ENCODE measurements at places on chromosomes 6 and 20.
A peak's percentile ranks its signal among the peaks of the same experiment; 100 is the strongest.

DNA sequence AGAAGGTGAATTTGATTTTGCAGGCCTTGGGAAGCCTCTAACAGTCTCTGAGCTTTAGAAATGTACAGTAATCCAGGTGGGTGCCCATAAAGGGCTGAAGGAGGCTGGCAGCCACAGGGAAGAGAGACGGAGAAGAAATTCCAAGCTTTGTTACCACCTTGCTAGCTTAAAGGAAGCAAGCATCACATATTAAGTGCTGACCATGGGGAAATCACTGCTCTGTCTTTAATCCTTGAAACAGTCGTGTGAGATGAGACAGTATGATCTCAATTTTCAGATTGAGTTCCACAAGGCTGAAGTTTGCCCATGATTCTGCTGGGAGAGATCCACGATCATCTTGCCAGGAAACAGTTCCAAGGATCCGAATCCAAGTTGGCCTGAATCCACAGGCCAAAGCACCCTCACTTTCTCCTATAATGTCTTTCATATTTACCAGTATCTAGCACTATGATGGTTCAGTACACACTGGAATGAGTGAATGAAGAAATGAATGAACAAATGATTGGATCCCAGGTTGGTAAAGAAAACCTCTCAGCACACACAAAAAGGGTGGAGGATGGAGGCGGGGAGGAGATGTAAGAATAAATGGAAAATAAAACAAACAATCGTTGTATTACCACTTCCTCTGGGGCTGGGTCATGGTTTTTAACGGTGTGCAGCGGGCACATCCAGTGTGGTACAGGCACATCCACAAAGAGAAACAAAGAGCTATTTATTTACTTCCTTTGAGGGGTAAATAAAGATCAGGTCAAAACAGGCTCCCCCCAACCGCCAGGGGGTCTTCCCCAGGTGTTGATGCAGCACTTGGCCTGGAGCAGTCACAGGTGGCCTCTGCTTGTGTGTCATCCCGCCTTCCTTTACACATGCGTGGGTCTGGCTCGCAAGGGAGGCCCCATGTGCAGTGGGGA lies 28.2 kb upstream of the TAF8 start:
- H3K4me1 ChIP-seq = no peaks in the 10 kb centered on the region
- DNase-seq = no peak
- H3K4me3 ChIP-seq = no peak overlapping the region

DNA sequence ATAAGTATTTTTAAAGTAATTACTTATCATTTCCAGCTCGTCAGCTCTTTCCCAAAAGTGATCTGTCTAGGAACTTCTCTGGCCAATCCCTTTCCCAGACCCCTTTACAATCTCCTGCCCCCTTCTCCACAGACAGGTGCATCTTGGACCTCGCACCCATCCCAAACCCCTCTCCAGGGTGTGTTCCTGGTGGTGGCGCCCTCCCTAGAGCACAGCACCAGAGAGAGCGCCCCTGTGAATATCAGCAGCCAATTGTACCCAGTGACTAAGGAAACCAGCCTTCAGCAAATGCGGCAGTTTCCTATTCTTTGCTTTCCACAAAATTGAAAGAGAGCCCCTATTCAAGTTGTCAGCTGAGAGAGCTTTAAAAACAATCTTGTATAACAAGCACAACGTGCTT lies 157.7 kb downstream of the RNASET2 start:
- no peak overlapping the region for H3K4me3 ChIP-seq
- DNase-seq = no peak
- no peaks in the 10 kb centered on the region for H3K4me1 ChIP-seq
- no peak overlapping the region for H3K27ac ChIP-seq

DNA sequence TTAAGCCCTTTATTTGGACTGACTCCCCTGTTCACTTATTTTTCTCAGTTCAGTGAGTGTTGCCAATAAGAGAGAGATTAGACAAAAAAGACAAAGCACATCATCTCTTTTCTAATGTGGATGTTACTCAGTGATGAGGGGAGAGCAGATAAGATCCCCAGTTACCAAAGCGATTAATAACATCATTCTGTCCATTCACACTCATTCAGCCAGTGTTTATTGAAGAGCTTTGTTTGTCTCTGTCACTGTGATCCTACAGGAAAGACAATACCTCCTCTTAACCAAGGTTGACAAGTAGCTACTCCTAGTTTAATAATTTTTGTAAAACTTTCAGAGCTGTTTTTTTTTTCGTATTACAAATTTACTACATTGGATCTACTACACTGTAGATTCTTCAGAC lies 163.0 kb downstream of the EYA4 start:
- H3K4me3 ChIP-seq = no peak overlapping the region
- H3K4me1 ChIP-seq = no peaks in the 10 kb centered on the region
- H3K36me3 ChIP-seq = no peaks in the 10 kb centered on the region
- DNase-seq = no peak

DNA sequence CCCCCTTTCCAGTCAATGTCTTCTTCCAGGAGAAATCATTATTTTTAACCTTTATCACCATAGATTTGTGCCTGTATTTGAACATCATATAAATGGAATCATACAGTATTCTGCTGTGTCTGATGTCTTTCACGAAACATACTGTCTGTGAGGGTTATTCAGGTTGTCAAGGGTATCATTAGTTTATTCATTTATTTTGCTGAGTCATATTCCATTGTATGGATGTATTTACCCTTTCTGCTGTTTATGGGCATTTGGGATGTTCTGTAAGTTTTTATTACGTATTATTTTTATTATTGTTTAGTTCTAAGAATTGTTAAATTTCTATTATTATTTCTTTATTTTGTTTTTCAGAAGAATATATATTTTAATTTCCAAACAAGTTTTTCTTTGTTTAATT lies 22.0 kb downstream of the DNPH1 start:
- DNase-seq = no peak
- no peaks in the 10 kb centered on the region for H3K4me1 ChIP-seq
- no peaks in the 10 kb centered on the region for H3K27me3 ChIP-seq

DNA sequence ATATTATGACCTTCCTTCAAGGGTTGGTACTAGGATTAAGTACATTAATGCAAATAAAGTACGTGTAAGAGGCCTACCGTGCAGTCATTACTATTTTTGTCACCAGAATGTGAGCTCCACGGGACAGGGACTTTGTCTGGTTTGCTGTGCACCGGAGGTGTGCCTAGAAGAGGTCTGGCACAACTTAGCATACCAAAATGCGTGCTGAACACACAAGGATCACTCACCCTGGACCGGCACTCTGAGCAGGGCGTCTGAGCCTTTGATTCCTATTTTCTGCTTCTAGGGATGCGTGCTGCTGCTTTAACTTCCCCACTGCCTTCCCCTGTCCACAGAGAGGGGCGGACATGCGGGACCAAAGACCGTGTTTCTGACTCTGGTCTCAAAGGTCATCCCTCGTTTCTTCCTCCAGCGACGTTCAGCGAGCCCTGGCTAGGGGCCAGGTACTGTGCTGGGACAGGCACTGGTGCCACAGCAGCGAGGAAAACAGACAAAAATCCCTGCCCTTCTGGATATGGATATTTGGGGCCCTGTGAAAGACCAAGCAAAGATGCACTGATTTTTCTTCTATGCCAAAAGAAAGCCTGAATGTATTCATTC lies 222.7 kb downstream of the BMP7 start:
- DNase-seq = no peak
- H3K27ac ChIP-seq = no peak overlapping the region
- H3K36me3 ChIP-seq = no peaks in the 10 kb centered on the region
- H3K27me3 ChIP-seq = no peaks in the 10 kb centered on the region
- H3K4me1 ChIP-seq = peaks cover 10% of the 10 kb centered on the region
- H3K4me3 ChIP-seq = no peak overlapping the region

DNA sequence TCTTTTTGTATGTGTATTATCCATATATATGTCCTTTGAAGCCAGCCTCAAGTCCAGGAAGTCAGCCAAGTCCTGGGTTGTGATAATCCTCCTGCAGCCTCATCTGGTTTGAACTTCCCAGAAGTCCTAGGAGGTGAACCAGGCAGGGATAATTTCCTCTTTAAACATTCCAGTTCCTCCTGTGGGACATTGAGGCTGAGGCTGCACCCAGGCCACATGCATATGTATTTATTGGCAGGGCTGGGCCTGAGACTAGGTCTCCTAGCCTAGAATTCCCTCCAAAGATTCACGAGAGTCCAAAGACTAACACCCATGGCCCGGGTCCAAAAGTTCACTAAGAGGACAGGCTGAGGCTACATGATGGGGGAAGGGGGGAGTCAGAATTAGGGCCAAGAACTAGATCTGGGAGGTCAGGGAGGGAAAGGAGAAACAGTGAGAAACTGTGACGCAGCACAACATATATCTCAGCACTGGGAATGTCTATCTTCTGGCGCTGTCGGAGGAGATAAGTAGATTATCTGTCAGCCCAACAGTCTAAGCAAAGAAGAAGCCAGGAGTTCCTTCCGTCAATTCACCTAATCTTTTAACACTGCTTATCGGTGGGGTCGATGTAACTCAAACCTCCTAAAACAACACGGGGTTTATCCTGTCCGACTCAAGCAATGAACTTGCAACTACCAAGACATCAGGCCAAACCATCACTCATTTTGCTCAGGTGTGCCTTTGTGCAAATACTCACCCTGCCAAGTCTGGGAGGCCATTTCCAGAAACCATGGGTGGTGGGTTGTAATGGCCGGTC lies 43.3 kb downstream of the SNX5 start:
- no peak overlapping the region for H3K4me3 ChIP-seq
- H3K27ac ChIP-seq = no peak overlapping the region
- no peaks in the 10 kb centered on the region for H3K36me3 ChIP-seq
- no peaks in the 10 kb centered on the region for H3K4me1 ChIP-seq
- H3K27me3 ChIP-seq = no peaks in the 10 kb centered on the region

DNA sequence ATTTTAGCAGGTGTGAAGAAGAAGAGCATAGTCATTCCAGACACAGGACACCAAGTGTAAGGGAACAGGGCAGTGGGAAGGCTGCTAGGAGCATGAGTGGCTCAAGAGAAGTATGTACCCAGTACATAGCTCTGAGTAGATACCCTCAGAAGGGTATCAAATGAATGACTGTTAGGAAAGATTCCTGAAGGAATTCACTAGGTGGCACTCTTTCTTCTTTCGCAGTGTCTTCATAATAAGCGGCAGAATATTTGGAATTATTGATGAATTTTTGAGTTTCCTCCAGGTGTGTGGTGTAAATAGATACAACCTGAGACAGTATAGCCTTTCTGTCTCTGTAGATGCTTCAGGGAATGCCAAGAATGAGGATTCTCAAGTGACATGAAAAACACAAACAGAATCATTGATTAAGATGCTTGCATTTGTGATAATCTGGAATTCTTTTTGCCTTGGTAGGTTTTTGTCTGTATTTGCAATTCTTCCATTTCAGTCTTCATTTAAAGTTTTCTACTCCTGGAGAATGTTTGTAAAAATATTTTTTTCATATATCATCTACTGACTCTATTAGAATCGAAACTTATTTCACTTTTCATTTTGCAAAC lies 264.3 kb upstream of the RIMS1 start:
- no peak overlapping the region for H3K27ac ChIP-seq
- H3K27me3 ChIP-seq = no peaks in the 10 kb centered on the region
- H3K4me3 ChIP-seq = no peak overlapping the region
- DNase-seq = no peak
- H3K4me1 ChIP-seq = no peaks in the 10 kb centered on the region

GRCh38 chr20:58389324-58389967 lies 417 bp downstream of the VAPB start:
- H3K27ac ChIP-seq = peak overlapping the region; percentile 76
- DNase-seq = peak; percentile 51
- no peaks in the 10 kb centered on the region for H3K27me3 ChIP-seq
- peaks cover 7% of the 10 kb centered on the region for H3K4me1 ChIP-seq

GRCh38 chr20:33280000-33280680 lies 2.9 kb upstream of the BPIFB1 start:
- DNase-seq = no peak
- H3K4me1 ChIP-seq = no peaks in the 10 kb centered on the region
- H3K36me3 ChIP-seq = no peaks in the 10 kb centered on the region
- H3K4me3 ChIP-seq = no peak overlapping the region

DNA sequence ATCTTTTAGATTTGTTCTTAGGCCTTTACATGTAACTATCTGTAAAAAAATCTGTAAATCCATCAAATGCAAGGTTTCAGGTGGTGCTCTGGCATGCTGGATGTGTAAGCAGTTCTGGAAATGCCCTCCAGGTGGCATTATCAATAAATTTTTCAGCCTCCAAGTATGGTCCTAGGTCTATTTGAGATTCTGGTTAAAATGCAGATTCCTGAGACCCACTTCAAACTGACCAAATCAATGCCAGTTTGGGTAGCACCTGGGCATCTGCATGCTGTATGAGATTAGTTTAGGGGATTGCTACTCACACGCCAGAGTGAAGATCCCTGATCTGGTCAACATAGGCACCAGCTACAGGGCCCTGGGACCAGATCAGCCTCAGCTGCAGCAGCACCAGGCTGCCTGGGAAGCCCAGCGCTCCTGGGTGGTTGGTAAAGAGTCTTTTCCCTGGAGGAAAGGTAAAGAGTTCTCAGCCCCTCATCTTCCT lies 507.3 kb upstream of the CITED2 start:
- peak overlapping the region; percentile 85 for H3K27ac ChIP-seq
- peak; percentile 74 for DNase-seq
- H3K4me3 ChIP-seq = peak overlapping the region; percentile 50
- no peaks in the 10 kb centered on the region for H3K27me3 ChIP-seq
- H3K4me1 ChIP-seq = peaks cover 9% of the 10 kb centered on the region

GRCh38 chr20:46833360-46833759 lies 61.3 kb upstream of the EYA2 start:
- no peak for DNase-seq
- no peaks in the 10 kb centered on the region for H3K4me1 ChIP-seq
- H3K4me3 ChIP-seq = no peak overlapping the region
- no peaks in the 10 kb centered on the region for H3K36me3 ChIP-seq
- H3K27ac ChIP-seq = no peak overlapping the region

GRCh38 chr6:39835821-39836295 lies 43.7 kb downstream of the DAAM2 start:
- H3K4me3 ChIP-seq = no peak overlapping the region
- no peaks in the 10 kb centered on the region for H3K4me1 ChIP-seq
- H3K36me3 ChIP-seq = no peaks in the 10 kb centered on the region

DNA sequence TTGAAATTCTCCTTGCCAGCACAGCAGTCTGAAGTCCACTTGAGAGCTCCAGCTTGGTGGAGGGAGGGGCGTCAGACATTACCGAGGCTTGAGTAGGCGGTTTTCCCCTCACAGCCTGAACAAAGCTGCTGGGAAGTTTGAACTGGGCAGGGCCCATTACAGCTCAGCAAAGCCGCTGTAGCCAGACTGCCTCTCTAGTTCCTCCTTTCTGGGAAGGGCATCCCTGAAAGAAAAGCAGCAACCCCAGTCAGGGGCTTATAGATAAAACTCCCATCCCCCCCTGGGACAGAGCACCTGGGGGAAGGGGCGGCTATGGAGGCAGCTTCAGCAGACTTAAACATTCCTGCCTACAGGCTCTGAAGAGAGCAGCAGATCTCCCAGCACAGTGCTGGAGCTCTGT lies 325.3 kb downstream of the GJA1 start:
- H3K36me3 ChIP-seq = no peaks in the 10 kb centered on the region
- H3K27ac ChIP-seq = no peak overlapping the region
- DNase-seq = no peak
- H3K4me3 ChIP-seq = no peak overlapping the region
- peaks cover 17% of the 10 kb centered on the region for H3K4me1 ChIP-seq
- H3K27me3 ChIP-seq = no peaks in the 10 kb centered on the region

- H3K27ac ChIP-seq = no peak overlapping the region
- DNase-seq = no peak
- peaks cover 96% of the 10 kb centered on the region for H3K27me3 ChIP-seq
- no peak overlapping the region for H3K4me3 ChIP-seq
- no peaks in the 10 kb centered on the region for H3K4me1 ChIP-seq
These were observed 30.5 kb upstream of the SLCO4A1 start for GRCh38 chr20:62611819-62612218.

Measured in MM.1S (cell line).